ENCODE measurements at places on chromosomes 13 and 19.

- peak; percentile 58 for DNase-seq
These were observed 9.1 kb downstream of the ZNF653 start for GRCh38 chr19:11496391-11497163.

- no peak for DNase-seq
These were observed 50.5 kb downstream of the DLEU7 start for GRCh38 chr13:50793026-50793425.

DNA sequence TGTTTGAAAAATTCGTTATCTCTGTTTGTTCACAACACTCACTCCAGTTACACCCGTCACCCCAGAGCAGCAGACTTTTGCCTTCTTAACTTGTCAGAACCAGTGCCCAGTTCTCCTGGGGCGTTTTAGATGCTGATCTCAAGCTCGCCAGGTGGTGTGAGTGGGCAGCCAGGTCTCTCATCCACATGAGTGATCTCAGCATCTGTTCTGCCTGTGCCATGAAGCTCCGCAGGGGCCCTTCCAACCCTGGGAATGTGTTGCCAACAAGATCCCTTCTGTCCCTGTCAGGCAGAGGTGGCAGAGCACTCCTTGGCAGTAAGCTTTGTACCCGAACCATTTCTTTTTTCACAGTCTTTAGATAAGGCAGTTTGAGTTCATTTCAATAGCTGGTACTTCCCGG lies 896.5 kb downstream of the UQCRFS1 start:
- DNase-seq = no peak

DNA sequence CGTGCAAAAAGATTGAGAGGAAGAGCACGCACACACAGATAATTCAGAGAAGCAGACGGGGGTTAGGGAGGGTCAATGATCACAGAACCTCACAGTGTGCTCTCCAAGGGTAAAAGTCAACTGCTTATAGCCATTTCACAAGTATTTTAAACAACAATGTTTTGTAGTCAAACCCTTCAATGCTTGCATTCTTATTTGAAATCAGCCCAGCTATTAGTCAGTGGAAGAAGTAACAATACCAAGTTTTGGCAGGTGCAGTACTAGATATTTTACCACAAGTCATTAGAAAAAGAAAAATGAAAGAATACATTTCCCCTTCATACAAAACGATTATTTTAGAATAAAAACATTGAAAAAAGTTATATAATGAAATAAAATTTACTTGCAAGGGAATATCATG lies 2.6 kb downstream of the CSNK1A1L start:
- no peak for DNase-seq

- no peak for DNase-seq
These were observed 87.8 kb downstream of the ZIC5 start for GRCh38 chr13:99883805-99884204.

DNA sequence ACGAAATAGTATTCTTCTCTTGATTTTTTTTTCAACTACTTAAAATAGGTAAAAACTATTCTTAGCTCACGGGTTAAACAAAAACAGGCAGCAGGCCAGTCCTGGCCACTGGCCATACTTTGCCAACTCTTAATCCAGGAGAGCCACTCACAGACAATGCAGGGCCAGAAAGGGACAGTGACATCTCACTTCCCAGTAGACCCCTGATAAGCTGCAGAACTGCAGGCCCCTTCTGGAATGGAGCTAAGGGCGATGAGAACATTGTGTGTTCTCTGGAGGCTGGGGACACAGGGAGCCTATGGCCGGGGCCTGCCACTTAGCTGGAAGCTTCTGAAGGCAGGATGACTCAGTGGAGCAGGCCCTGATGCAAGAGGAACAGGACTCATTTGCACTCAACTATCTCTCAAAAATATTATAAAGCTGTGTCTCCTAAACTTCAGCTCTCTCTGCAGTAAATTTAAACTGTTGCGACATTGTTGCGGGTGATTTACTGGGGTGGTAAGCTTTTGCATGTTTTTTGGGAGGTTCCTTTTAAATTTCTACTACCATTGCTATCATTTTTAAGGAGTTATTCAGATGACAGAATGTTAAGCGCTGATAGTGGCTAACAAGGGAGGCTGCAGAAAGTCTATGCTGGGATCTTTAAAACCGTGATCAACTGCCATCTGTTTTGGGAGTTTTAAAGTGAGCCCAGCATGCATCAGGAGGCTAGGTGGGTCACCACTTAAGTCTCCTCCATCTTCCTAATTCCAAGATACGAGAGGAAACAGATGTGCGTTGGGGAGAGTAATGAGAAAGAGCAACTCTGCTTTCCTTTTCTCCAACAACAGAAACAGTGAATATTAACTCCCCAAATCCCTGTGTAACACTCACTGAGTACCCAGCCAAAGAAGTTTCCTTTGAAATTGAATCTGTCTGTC lies 33.2 kb upstream of the KATNAL1 start:
- DNase-seq = no peak

DNA sequence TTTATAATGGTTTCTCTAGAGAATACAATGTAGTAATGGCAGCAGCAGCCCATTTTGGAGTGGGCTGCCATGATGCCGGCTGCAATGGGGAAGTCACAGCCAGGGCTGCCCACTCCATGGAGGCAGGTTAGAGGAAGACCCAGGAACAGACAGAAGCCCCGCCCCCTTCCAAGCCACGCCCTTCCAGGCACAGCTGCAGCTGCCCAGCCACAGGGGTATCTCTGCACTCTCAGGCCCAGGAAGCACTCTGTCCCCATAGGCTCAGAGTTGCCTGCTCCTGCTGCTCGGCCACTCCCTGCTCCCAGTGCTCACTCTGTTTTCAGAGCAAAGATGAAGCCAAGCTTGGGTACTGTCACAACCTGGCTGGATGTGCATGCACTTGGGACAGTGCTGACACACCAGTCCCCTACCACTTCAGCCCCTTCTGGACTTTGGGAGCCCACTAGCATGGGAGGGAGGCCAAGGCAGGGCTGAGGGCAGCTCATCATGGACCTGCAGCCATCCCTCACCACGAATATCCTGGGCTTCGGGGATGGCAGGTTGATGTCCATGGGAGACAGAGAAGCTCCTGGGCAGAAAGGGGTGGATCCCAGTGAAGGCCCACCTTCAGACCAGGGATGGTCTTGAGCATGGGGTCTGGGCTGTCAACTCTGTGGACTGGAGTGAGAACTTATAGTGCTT lies 1224.2 kb downstream of the SLITRK5 start:
- DNase-seq = no peak

DNA sequence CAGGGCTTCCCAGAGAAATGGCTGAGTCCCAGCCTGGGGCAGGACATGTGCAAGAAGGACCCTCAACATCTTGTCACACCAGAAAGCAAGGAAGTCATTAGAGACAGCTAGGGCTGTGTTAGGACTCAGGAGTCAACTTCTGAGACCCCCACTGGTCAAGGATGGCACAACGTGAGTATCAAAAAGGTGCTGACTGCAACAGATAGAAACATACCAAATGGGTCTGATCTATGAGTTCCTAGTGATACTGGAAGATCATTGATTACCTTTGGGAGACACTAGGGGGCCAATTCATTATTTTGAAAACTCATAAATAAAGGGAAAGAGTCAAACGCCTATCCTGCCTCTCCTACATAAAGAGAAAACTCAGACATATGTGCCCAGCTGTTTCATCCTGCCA lies 73.5 kb upstream of the GJB6 start:
- no peak for DNase-seq

GRCh38 chr19:32343550-32344262 lies 1.7 kb upstream of the ZNF507 start:
- no peak for DNase-seq

GRCh38 chr19:2631213-2631821 lies 71.2 kb downstream of the GNG7 start:
- DNase-seq = no peak

- no peak for DNase-seq
These were observed 68.6 kb upstream of the IPO5 start for GRCh38 chr13:97884707-97885468.

DNA sequence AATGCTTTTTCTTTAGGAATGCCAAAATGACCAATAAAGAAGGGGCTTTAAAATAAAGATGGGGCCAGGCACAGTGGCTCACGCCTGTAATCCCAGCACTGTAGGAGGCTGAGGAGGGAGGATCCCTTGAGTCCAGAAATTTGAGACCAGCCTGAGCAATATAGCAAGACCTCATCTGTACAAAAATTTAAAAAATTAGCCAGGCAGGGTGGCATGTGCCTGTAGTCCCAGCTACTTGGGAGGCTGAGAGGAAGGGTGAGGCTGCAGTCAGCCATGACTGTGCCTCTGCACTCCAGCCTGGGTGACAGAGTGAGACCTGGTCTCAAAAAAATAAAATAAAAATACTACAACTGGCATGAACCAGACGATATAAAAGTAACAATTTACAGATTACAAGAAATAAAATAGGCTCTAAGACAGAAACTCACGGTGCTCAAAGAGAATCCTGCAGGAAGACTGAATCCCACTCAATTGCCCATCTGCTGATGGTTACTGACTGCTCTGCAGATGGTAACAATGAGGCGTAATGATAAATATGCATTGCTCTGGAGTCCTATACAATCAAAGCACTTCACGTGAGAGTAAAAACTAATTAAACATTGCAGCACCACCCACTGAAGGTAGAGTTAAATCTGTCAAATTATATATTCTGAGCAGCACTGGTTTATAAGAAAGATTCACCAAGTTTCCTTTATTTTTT lies 93.2 kb downstream of the LHFPL6 start:
- DNase-seq = no peak

DNA sequence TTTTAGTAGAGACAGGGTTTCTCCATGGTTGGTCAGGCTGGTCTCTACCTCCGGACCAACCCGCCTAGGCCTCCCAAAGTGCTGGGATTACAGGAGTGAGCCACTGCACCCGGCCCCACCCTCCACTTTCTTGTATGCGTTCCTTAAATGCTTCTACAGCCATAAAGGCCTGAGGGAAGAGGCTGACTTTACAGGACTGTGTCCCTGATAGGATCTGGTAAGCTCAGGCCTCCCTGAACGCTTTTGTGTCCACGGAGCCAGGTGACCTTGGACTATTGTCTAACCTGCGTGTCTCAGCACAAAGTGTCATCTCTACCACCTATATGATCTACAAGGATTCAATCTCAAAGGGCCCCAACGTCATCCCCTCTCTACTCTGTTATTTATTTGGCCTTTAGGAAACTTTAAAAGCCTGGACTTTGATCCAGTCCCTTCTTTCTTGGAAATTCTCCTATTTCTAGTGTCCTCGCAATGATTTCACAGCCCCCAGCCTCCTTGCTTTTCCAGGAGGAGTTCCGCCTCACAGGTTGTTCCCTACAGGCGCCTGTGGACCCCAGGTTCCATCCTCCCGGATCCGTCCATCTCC lies 701 bp downstream of the ZNF552 start:
- no peak for DNase-seq

DNA sequence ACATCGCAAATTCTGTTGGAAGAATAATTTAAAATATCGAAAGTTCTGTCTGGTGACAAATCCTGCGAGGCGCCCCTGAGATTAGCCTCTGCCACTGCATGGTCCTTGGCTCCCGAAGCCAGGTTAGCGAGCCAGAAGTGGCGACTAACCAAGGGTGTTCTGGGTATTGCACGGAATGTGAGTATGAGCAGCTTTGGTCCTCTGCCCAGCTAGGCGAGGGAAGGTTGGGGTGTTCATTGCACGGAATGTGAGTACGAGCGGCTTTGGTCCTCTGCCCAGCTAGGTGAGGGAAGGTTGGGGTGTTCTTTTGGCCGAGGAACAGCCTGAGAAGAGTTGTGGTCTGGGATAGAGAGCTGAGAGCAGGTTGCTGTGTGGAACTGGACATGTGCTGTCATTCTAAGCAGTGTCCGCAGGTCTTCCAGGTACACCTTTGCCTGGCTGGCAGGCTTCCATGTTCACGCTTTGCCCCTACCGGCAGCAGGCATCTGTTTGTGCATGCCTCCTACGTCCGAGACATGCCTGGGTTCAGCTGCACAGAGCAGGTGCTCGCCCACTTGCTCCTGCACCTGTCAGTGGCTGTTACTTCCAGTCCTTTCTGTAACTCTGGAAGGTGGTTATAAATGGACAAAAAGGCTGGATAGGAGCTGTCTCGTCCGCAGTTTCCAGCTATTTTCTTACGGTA lies 18.3 kb upstream of the TEX29 start:
- no peak for DNase-seq

GRCh38 chr13:113765564-113765910 lies 6.5 kb downstream of the TMEM255B start:
- no peak for DNase-seq

DNA sequence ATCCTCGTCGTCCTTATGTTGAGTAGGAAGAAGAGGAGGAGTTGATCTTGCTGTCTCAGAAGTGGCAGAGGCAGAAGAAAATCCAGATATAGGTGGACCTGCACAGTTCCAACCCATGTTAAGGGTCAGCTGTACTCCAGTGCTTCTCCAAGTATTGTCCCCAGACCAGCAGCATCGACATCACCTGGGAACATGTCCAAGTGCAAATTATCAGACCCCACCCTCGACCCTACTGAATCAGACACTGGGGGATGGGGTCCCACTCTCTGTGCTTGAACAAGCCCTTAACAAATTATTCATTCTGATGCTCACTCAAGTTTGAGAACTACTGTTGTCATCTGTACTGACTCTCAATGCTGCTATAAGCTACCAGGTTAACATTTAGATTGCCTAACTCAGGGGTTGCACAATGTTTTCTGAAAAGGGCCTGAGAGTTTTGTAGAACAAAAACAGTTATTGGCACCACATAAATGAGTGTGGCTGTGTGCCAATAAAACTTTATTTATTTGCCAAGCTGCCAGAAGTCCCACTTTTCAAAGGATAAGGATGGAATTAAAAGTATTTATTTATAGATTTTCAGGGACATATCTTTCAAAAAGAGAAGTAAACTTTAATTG lies 226.7 kb upstream of the IPO5 start:
- no peak for DNase-seq

- no peak for DNase-seq
These were observed 117.8 kb downstream of the NALCN start for GRCh38 chr13:101298517-101298916.

- DNase-seq = no peak
These were observed 216.0 kb downstream of the DNAJC15 start for GRCh38 chr13:43239275-43239840.

DNA sequence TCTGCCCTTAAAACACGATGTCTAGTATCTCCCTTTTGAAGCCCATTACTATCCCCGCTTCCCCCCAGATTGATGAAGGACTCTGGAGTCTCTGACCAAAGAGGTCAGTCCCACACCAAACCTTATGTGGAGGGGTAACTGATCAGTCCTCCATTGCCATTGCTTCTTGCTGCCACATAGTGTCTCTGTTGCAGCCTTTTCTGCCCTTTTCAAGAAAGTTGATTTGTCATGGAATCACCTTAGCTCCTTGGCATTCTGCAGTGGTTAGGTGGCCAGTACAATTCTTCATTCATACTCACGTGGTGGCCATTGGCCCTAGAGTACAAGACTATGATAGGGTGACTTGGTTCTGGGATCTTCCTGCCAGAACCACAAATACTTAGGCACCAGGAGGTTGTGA lies 8.4 kb upstream of the HTR2A start:
- no peak for DNase-seq
